ENCODE measurements at places on chromosomes 13 and 19. TPM values are rescaled to one million over a fixed set of nuclear protein-coding genes. Genes with fewer than 3 reads are reported as not detected.

Gene RNF113B
- not detected for total RNA-seq

Gene IGLON5
- total RNA-seq: 114 TPM

Gene ABCC4
- total RNA-seq: 19.0 TPM

- no peak for DNase-seq
Measured at GRCh38 chr13:79901336-79901735, 420.4 kb downstream of the NDFIP2 start.

DNA sequence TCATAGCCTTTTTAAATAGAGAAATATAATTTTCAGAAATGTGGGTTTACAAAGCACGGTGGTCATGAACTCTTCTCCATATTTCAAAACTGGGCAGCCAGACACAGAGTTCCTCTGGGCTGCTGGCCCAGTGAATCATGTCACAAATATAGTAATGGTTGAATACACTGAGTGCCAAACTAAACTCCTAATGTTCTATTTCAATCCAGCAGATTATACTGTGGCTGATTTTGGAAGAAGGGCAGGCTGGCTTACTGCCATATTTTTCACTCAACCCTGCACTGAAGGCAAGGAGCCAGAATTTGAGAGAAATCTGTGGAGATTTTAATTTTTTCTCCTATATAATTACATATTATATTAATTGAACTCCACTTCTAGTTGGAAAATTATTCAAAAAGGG, 17.0 kb upstream of the PRR20A start:
- DNase-seq: no peak

- no peak for DNase-seq
Measured at GRCh38 chr13:84894749-84895148, 904.5 kb downstream of the SLITRK6 start.

DNA sequence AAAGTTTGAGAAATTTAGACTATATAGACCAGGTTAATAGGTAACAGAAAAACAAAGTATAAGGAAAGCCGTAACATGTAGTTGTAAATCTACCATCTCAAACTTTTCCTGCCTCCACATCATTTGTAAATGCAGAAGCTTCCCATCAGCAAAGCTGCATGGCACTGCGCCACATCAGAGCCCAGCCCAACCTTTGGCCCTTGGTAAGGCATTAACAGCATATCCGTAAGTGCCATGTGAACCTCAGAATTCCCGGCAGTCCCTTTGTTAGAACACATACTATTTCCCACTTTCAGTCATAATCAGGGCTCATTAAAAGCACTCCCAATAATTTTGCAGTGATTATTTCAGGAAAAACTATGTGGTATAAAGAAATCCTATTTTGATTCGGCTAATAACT, 51.6 kb downstream of the MPHOSPH8 start:
- DNase-seq: no peak

DNA sequence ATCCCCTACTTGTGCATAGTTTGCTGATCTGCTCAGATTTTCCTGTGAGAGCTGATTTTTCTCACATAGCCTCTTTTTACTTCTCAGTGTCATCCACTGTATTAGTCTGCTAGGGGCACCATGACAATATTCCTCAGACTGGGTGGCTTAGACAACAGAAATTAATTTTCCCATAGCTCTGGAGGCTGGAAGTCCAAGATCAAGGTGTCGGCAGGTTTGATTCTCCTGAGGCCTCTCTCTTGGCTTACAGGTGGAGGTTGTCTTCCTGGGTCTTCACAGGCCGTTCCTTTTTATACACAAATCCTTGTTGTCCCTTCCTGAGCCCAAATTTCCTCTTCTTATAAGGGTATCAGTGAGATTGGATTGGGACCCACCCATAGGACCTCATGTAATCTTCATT, 9.2 kb downstream of the LRCH1 start:
- no peak for DNase-seq
